HFF-Myc (cell line): ENCODE measurements at places on chromosomes 16 and 17.

GRCh38 chr17:36921095-36921851, 16.0 kb upstream of the LHX1 start:
- DNase-seq, result no peak

- DNase-seq, result no peak
Observed at GRCh38 chr17:9002227-9002605, 19.1 kb upstream of the NTN1 start.

- no peak for DNase-seq
Observed at GRCh38 chr17:72826602-72827001, 265.9 kb downstream of the SLC39A11 start.

- no peak for DNase-seq
Observed at GRCh38 chr17:80604670-80605010, 60.0 kb downstream of the RPTOR start.

- no peak for DNase-seq
Observed at GRCh38 chr16:73179705-73180331, 131.9 kb upstream of the ZFHX3 start.

- no peak for DNase-seq
Observed at GRCh38 chr16:84286578-84287240, 8.0 kb upstream of the WFDC1 start.

- no peak for DNase-seq
Observed at GRCh38 chr17:36485805-36486203, 677 bp upstream of the ZNHIT3 start.

DNA sequence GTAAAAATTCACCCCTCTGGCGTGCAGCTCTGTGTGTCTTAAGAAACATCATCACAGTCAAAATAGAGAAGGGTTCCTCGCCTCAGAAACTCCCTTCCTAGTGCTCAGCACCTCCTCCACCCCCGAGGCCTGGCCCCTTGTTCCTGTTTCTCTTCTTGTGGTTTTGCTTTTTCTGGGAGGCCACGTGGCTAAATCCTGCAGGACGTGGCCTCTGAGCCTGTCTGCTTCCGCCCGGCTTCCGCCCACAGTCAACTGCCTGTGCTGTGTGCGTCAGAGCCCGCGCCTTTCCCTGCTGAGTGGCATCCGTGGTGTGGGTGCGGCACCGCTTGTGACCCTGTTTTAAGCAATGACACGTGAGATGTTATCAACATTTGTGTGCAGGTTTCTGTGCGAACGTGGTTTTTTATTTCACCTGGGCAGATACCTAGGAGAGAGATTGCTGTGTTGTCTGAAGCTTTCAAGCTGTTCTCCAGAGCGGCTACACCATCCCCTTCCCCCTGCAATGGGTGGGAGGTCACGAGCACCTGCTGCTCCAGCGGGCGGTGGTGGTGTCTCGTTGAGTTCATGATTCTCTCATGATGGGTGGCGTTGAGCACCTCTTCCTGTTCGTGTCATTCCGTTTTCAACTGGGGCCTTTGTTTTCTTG, 21.7 kb downstream of the ACSF3 start:
- DNase-seq, result no peak

GRCh38 chr16:8087597-8088289, 502.6 kb downstream of the TMEM114 start:
- no peak for DNase-seq

GRCh38 chr16:12193692-12194091, 217.2 kb downstream of the SNX29 start:
- DNase-seq, result no peak

- DNase-seq, result no peak
Observed at GRCh38 chr16:85602402-85603202, 10.5 kb upstream of the GSE1 start.

DNA sequence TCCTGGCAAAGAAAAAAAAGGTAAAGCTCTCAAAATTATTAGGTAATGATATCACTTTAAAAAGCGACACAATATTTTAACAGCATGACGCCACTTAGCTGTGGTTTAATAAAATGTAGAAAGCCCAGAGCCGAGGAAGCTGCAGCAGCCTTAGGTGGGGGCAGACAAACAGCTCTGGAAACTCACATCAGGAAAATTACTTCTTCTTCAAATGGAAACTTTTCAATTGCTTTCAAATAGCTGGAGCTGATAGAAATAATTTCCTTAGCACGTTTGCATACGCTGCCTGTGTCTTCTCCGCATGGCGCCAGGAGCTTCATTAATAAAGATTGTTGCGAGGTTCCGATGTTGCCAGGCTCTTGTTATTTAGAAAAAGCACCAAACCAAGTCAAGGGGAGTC, 835.3 kb upstream of the EEF2KMT start:
- DNase-seq, result no peak

GRCh38 chr16:71353736-71354135, 4.8 kb upstream of the CALB2 start:
- DNase-seq, result no peak

- DNase-seq, result no peak
Observed at GRCh38 chr16:3767333-3767986, 50.1 kb upstream of the TRAP1 start.

GRCh38 chr16:69688589-69688988, 37.8 kb downstream of the NQO1 start:
- no peak for DNase-seq
